CD4-positive, alpha-beta T cell (primary cell): ENCODE measurements at places on chromosomes 6 and 20.

GRCh38 chr20:58140787-58141425, 87.5 kb downstream of the ANKRD60 start:
- DNase-seq, result no peak

- no peak for DNase-seq
Measured at GRCh38 chr20:50379049-50379990, 130.9 kb upstream of the PTPN1 start.

DNA sequence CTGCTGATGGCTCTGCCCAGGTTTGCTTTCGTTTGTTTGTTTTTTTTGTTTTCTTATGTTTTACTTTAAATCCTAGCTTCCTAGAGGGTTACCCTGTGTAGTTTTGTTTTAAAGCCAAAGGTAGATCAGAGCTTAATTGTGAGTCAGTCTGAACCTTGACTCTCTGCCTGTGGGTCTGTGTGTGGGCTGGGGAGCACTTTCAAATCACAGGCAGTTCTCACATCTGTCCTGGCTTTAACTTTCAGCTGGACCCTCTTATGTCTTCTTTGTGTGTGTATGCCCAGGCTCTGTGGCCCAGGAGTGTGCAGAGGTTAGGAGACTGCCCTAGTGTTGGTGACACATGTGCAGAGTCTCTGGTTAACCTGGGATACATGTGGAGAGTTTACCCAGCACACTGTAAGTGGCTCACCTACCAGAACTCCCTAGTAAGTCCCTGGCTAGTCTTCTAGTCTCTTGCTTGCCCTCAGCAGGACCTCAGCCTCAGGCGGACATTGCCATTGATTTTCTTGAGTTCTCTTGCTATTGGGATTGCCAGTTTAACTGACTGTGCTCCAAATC, 19.0 kb downstream of the HIVEP1 start:
- no peak for DNase-seq

DNA sequence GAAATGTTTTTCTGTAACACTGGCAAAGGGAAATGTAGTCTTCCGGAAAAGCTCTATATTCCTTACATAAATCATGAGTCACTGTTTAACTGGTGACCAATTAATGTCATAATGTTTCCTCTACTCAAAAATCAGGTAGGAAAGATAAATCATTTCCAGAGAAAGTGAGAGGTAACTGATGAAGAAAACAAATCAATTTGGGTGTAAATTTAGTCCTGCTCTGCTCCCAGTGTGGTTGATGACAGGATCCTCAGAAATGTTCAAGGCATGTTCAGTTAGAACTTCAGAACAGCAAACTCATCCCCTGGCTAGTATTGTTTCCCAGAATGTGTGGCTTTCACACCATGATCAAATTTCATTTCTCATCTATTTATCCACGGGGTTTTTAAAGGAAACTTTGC, 38.8 kb upstream of the SPACA1 start:
- DNase-seq, result no peak

GRCh38 chr6:36984581-36985416, 1.2 kb downstream of the MTCH1 start:
- DNase-seq, result peak; percentile 51

DNA sequence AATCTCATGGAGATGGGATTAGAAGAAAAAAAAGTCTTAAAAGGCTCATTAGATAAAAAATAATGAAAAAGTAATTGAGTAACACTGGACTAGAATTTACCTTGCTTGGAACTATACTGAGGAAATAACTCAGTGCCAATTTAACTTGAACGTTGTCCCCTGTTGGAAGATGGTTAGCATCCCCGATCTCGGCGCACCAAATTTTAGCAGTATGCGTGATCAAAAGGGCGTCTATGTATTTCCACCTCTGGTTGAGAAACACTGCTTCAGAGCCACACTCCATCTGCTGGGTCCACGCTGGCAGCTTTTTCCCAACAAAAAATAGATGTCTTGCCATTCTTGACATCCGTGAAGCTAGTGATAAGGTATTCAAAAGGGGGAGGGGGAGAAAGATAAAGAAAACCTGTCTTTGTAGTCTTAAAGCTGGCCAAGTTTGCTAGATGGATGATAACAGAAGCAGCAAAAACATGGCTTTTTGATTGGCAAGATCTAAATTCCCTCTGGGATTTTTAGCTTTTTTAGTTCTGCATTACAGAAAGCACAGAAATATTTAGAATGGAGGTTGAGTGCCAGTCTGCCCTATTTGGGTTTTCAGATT, 6.4 kb downstream of the HINT3 start:
- DNase-seq, result no peak

- DNase-seq, result no peak
Measured at GRCh38 chr20:46894579-46894958, at the start of gene EYA2. Gene EYA2 (plus strand): TSS chr20:46894843. CDS start chr20:46990011, 95,168 bp downstream.

GRCh38 chr6:162882801-162883481, 155.2 kb downstream of the PACRG start:
- DNase-seq, result no peak

GRCh38 chr6:134936931-134937330, 13.0 kb downstream of the ALDH8A1 start:
- no peak for DNase-seq

DNA sequence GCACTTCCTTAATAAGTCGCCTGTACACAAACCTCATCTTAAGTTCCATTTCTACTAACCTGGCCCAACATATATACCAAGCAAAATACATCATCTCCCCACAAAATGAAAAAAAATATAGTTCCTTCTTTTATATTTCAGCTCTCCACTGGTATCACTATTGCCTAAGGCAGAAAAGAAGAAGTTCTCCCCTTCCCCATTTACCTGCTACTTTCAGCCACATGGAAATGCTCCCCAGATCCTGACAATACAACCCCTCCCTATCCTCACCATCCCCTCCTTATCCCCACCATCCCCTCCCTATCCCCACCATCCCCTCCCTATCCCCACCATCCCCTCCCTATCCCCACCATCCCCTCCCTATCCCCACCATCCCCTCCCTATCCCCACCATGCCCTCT, 175.7 kb downstream of the LINC00237 start:
- DNase-seq, result no peak
